DMS79 treated with DMSO at 0.1 percent for 48 hours (cell line): ENCODE measurements at places on chromosomes 3 and 15.

DNA sequence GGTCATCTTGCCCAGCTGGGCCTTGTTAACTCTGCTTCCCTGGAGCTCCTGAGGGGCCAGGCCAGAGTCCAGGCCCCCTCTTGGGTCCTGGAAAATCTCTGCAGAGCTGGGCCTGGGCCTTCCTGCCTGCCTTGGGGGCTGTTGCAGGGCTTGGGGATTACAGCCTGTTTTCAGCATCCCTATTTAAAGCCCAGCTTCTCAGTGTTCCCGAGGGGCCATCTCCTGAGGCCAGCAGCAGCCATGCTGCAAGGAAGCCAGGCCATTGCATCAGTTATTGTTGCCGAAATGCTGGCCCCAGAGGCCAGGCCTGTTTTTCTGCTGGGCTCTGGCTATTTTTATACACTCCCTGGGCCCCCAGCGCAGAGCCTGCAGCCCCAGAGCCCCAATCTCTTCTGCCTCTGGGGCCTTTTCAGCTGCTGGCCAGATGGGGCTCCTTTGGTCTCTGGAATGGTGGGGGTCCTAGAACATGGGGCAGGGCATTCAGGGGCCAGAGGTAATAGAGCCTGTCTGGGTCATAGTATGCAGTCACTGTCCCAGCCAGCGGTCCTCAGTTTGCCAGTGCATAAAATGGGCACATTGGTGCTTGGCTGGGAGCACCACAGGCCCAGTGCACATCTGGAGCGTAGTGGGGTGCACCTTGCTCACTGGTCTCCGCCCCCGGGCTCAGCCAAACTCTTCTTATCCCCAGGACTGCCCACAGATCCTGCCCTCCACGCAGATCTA, 28.5 kb downstream of the PLXNA1 start:
- DNase-seq, result no peak

DNA sequence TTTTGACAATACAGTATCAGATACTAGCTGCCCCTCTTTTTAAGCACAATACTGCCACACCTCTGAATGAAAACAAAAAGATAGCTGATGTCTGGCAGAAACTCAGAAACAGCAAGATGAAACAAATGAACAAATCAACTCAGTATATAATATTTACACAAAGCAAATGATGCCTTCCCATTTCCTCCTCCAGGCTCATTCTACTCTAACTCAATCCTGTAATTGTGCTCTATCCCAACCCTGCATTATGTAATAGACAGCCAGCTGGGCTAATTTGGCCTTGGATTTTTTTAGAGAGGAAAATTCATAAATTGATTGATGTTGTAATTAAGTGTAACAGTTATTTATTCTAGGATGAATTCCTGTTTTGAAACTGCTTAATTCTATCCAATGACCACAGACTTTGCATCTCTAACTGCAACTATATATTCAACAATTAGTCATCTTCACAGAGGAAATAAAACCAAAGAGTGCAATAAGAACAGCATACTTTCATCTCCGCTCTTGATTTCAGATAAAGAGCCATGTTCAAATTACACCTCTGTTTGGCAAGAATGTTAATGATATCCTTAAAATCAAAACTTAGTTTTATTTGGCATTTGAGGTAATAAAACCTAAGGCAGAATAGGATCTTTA, 6.1 kb downstream of the ATG3 start:
- DNase-seq, result no peak

GRCh38 chr3:53544357-53544756, 49.9 kb downstream of the CACNA1D start:
- DNase-seq, result no peak

GRCh38 chr3:77304700-77305021, 264.8 kb downstream of the ROBO2 start:
- peak; percentile 10 for DNase-seq

DNA sequence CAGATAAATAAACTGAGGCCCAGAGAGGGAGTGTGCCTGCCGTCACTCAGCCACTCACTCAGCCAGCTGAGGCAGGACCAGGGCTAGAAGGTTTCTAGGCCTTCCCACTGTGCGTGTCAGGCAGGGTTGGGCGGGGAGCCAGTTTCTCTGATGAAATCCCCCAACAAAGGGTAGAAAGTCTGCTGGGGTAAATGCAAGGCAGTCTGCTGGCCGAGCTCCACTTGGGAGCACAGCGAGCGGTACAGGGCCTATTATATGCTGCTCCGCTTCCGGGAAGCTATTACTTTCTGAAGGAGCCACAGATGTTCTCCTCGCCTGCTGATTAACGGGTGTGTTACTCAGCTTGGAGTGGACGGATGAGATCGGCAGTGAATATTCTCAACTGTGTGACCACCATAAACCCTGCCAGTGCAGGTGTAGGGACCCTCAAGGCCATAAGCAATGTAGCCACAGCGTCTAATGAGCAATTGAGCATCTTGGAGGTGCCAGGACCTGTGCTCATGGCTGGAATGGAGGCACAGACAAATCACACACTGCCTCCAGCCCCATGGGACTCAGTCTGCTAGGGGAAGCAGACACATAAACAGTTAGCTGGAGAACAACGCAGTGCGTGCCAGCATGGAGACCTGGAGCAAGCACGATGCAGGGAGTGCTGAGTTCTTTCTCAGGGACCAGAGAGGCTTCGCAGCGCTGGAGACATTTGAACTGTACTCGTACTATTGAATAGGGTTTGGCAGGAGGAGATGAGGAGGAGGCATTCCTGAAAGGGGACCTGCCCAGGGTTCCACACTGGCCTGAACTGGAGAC, 42.1 kb downstream of the CORO2B start:
- peak; percentile 72 for DNase-seq

DNA sequence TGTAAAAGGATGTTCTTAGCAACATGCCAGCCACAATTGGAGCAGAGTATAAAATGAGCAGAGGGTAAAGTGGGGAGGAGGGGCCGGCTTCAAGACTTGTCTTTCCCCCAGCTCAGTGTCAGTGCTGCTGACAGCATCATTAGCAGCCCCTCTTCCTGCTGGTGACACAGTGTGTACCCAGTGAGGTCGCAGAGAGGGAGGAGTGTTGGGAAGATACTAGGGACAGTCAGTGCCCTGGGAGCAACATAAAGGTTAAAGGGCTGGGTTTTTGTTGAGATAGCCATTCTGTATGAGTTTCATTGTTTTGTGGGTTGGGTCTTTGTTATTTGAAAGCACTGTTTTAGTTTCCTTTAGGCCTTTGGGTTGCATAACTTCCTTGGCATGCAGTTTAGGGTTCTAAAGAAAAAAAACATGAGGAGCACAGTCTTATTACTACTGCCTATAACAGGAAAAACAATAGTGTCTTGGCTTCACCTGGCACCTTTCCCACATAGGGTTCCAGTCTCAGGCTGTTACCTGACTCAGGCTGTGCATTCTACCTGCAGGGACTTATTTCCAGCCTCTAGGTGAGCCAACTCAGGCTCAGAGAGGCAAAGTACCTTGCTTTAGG, 94.1 kb upstream of the SKOR1 start:
- DNase-seq, result no peak

- DNase-seq, result no peak
These were observed 744.0 kb upstream of the SGO1 start for GRCh38 chr3:20930034-20930433.

- no peak for DNase-seq
These were observed 265.4 kb downstream of the SLCO3A1 start for GRCh38 chr15:92118936-92119325.

DNA sequence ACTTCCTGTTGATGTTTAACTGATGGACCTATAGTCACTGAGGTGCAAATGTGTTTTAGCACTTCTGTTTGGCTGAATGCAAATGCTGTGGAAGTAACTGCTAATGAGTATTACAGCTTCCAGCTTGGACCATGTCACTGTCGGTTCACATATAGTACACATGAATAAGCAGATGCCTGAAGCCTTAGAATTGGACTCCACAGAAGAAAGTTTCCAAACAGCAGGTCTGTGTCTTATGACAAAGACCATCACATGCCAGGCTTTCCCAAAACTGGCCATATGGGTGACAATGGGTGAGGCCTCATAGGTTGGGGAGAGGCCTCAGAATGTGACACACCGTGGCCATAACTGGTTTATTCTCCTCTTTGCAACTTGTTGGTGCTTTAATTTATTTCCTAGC, 241.8 kb downstream of the WNT5A start:
- DNase-seq, result peak; percentile 14

DNA sequence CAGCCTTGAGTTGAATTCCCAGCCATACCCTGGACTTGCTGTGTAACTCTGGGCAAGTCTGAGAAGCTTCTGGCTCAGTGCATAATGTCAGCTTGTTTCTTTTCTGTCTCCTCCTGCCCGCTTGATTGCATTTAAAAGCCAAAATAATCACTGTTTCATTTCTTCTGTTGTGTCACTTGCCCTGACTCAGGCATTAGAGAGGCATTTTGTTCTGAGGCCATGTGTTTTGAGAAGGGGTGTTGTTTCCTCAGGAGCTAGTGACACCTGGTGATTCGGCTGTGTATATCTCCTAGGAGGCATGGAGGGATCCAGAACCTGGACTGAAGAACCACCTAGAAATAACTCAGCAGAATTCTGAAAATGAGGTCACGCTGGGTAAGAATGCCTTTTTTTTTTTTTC, 16.0 kb downstream of the WDR73 start:
- DNase-seq, result no peak
